ENCODE measurements at places on chromosomes 16 and 17. TPM values are rescaled to one million over a fixed set of nuclear protein-coding genes. Genes with fewer than 3 reads are reported as not detected.
A peak's percentile ranks its signal among the peaks of the same experiment; 100 is the strongest.

DNA sequence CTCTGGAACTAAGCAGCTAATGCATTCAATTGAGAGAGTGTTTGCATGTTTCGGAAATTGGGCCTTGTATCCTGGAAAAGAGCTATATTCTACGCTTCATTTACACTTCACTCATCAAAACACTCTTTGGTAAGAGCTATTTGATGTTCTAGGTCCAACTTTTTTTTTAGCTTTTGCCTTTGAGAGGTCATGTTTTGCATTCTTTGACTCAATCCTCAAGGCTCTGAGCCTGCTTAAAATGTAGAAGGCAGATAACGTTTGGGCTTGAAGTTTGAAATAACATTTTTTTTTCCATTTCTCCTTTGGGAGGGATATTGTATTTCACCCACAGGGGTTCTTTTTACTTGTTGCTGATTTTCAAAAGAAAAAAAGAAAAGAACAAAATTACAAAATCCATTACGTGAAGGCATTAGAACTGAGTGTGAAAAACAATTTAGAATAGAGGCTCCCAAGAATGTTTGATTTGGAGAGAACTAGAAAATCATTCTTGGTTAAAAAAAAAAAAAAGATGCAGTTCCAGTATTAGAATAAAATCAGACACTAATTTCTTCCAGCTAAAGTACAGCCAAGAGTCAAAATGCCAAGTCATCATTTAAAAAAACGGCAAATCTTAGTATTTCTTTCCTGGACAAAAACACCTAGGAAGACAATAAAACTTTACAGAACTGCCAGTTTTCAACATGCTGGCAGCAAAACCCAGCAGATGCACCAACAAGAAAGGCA lies 268.5 kb downstream of the GRIN2A start:
- no peak overlapping the region for H3K27ac ChIP-seq
- no peak for DNase-seq
- no peaks in the 10 kb centered on the region for H3K4me1 ChIP-seq
- H3K4me3 ChIP-seq = no peak overlapping the region
- H3K36me3 ChIP-seq = no peaks in the 10 kb centered on the region

DNA sequence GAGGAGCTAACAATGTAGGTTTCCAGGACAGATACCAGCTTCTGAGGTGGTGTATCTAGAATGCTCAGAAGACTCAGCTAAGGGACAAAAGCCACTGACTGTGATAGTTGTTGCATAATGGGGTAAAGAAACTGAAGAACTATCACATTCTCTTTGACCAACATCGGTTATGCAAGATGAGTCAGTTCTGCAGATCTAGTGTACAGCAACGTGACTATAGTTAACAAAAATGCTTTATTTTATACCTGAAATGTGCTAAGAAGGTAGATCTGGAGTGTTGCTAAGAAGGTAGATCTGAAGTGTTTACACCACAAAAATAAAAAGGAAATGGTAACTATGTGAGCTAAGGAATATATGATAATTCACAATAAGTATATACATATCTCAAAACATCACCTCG lies 2.5 kb downstream of the KRTAP9-6 start:
- no peaks in the 10 kb centered on the region for H3K4me1 ChIP-seq
- no peak for DNase-seq
- H3K36me3 ChIP-seq = no peaks in the 10 kb centered on the region
- H3K27ac ChIP-seq = no peak overlapping the region

Gene MYBBP1A
- total RNA-seq = 25.4 TPM

Gene PYDC1
- total RNA-seq = not detected

- H3K27ac ChIP-seq = no peak overlapping the region
- no peaks in the 10 kb centered on the region for H3K4me1 ChIP-seq
- H3K27me3 ChIP-seq = no peaks in the 10 kb centered on the region
- H3K36me3 ChIP-seq = no peaks in the 10 kb centered on the region
- DNase-seq = no peak
- no peak overlapping the region for H3K4me3 ChIP-seq
Measured at GRCh38 chr16:59612094-59612493, 878.0 kb upstream of the GOT2 start.

Gene FADS6
- total RNA-seq = 3.7 TPM

DNA sequence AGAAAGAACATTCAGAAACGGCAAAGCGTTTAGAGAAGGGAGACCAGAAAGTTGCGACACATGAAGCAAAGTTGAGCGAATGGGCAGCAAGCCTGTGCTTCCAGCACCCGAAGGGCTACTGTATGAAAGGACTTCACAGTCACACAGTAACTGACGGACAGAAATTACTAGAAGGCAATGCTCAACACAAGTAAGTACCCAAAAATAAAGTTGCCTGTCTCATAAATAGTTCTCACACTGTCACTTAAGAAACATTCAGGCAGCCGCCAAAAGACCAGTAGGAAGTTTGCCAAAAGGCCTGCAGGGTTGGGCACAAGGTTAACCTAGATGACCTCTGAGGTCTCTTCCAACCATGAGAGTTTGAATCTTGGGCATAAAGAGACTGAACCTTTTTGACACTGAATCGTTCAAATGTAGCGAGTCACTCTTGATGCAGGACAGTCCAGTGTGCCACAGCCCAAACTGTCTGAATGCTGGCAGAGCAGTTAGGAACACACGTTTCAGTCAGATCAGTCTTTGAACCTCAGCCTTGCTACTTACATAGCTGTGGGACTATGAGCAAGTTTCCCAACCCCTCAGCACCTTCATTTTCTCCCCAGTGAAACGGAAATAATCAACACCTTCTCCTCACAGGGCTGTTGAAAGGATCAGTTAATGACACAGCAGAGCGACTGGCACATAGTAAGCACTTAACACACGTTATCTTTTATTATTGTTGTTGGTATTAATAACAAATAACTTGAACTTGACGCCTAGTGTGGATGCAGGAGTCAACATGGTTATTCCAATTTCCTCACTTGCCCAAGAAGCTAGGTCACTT lies 10.4 kb downstream of the NCBP3 start:
- H3K4me3 ChIP-seq = no peak overlapping the region
- no peaks in the 10 kb centered on the region for H3K36me3 ChIP-seq
- H3K27ac ChIP-seq = no peak overlapping the region
- H3K4me1 ChIP-seq = peaks cover 10% of the 10 kb centered on the region

DNA sequence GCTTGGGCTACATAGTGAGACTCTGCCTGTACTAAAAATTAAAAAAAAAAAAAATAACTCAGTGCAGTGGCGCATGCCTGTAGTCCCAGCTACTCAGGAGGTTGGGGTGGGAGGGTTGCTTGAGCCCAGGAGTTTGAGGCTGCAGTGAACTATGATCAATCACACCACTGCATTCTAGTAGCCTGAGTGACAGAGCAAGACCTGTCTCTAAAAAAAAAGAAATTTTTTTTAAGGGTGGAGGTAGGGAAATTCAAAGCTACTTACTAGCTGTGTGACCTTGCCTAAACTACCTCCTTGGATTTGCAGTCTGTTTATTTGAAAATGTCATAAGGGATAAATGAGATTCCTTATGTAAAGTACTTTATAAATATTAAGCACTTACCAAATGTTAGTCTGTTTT lies 3.4 kb upstream of the SMPD3 start:
- DNase-seq = no peak
- H3K27ac ChIP-seq = no peak overlapping the region
- peaks cover 7% of the 10 kb centered on the region for H3K27me3 ChIP-seq
- H3K36me3 ChIP-seq = no peaks in the 10 kb centered on the region

DNA sequence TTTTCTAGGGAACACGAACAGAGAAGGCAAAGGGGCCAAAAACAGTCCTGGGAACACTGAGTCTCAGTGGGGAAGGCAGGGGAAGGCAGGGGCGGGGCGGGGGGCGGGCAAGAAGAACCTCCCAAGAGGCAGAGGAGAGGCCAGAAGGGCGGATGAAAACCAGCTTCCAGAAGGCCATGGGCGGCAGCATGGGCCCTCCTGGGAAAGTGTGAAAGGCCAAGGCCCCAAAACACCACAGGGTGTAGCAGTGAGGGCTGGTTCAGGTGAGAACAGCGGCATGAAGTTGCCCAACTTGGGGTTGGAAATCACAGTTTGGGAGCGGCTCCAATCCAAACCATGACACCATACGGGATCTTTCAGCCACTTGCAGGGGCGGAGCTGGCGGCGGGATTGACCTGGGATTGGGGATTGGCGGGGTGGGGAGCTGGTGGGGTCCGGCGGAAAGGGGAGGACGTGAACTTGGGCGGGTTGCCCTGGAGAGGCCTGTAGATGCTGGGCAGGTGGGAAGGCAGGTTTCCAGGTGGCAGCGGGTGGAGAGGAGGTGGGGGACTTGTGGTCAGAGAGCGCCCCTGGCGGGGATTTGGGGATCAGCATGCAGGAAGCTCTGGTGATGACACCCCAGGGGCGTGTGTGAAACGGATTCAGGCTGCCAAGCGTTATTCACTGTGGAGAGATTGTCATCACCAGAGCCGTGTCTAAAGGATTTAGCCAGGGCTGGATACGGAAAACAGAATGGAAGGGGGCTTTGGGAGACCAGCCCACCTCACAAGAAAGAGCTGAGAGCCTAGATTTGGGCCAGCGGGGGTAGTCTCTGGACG lies 80.9 kb downstream of the ARHGAP23 start:
- peak; percentile 75 for DNase-seq
- peak overlapping the region; percentile 39 for H3K4me3 ChIP-seq
- peaks cover 5% of the 10 kb centered on the region for H3K36me3 ChIP-seq
- H3K4me1 ChIP-seq = peaks cover 13% of the 10 kb centered on the region
- H3K27me3 ChIP-seq = peaks cover 36% of the 10 kb centered on the region

Gene CHST4
- total RNA-seq = not detected

- no peak for DNase-seq
- H3K4me3 ChIP-seq = no peak overlapping the region
- H3K36me3 ChIP-seq = no peaks in the 10 kb centered on the region
Measured at GRCh38 chr16:84914273-84914672, 94.5 kb downstream of the CRISPLD2 start.

DNA sequence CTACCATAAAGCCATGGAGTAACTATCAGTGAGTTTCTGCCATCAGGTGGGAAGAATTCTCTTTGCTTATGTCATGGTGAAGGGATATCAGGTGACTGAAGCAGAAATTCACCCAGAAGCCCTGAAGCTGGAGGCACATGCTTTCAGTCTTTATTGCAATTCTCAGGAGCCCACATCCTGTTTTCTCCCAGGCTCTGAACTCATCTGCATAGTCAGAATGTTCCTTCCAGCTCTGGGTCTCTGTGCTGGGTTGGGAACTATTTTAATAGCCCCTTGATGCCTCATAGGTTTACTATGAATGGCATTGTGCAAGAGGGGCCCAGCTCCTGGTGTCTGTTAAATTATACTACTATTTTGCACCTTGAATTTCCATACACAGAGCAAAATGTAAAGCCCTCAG lies 198.4 kb upstream of the SOX9 start:
- H3K36me3 ChIP-seq = no peaks in the 10 kb centered on the region
- H3K27ac ChIP-seq = no peak overlapping the region
- DNase-seq = no peak

Measured in transverse colon (tissue), 4 donors.